ENCODE measurements at places on chromosomes 7 and 10. TPM values are rescaled to one million over a fixed set of nuclear protein-coding genes. Genes with fewer than 3 reads are reported as not detected.

DNA sequence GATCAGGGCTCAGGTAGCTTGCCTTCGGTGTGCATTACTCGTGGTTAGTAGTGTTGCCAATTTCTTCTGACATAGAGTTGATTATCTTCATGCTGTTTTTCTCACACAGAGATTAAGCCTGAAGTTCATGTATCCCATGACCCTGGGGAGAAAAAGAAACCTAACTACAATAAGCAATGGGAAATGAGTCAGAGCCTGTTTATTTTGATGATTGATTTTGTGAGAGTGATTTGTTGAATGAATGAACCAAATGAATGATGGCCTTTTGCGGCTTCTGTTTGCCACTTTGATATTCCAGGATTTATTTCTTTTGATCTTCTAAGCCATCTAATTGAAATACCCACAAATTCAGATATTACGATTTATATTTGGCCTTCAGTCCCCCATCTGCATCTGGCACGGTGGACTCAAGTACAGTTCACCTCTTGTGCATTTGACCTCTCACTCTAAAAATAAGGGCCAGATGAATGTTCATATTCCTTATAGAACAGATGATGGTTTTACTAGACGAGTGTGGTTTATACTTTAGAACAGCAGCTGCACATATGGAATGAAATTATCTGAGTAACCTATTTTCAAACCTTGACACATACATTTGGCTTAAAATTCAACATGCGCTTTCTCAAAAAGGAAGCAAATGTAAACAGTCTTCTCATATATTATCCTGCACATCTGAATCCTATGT, 110.7 kb downstream of the PLCE1 start:
- DNase-seq: no peak

- no peak for DNase-seq
Measured at GRCh38 chr7:25066253-25066652, 58.8 kb downstream of the CYCS start.

DNA sequence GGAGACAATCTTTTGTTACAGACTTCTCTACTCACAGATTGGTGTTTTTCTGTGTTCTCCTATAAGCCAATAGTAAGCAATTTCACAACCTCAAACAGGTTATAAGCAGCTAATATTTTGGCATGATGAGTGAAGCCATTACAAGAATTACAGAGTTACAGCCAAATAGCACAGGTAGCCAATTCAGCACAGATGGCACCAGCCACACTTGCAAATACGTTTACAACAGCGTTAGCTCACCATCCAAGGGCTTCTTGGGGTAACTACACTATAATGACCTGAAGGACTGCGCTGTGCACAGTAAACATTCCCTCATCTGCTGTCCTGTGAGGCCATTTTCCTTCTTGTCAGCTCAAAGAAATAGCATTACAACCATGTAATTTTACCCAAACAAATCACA, 428.6 kb downstream of the TCERG1L start:
- no peak for DNase-seq

GRCh38 chr7:95220328-95220727, 104.0 kb downstream of the PON1 start:
- DNase-seq: no peak

- peak; percentile 73 for DNase-seq
Measured at GRCh38 chr10:124389613-124390361, 28.9 kb downstream of the OAT start.

GRCh38 chr7:27763983-27764508, 24.1 kb downstream of the TAX1BP1 start:
- no peak for DNase-seq

- DNase-seq: no peak
Measured at GRCh38 chr10:114420811-114421485, 16.6 kb upstream of the AFAP1L2 start.

DNA sequence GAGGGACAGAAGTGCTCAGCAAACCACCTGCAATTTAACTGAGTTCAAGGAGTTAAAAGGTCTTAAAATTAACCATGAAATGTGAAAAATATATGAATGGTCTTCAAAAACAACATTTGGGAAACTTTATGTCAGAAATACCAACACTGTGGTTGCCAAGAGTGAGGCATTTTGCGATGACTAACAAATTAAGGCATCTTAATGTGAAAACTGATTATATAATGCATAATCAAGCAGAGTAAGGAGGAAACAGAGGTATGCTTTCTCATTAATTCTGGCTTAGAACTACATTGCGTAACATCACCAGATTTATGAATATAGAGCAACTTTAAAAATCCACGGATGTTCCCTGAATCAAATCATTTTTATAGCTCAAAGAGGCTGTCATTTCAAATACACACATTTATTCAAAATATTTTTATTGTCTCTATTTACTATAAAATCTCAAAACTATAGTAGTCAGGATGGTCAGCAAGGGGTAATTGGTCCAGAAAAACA, 335.5 kb downstream of the LRRTM3 start:
- no peak for DNase-seq

GRCh38 chr7:130793855-130794618, 60.0 kb upstream of the KLF14 start:
- DNase-seq: no peak

GRCh38 chr10:50470798-50471582, 152.8 kb downstream of the SGMS1 start:
- no peak for DNase-seq

- DNase-seq: no peak
Measured at GRCh38 chr10:42475168-42476098, 162.9 kb downstream of the ZNF33B start.

GRCh38 chr10:86365346-86366032, 1.1 kb downstream of the GRID1 start:
- peak; percentile 84 for DNase-seq

CCDC136 gene
- total RNA-seq: 6.8 TPM

LCOR gene
- 40.7 TPM for total RNA-seq

VWA2 gene
- total RNA-seq: 0.19 TPM

EEPD1 gene
- total RNA-seq: 18.5 TPM

PNLIPRP1 gene
- 0.90 TPM for total RNA-seq

CALML3 gene
- not detected for total RNA-seq

OGA gene
- total RNA-seq: 92.7 TPM

RBM20 gene
- total RNA-seq: 4.6 TPM
